Nephron progenitor cell (in vitro differentiated cells): ENCODE measurements at places on chromosomes 4 and X.
A peak's percentile ranks its signal among the peaks of the same experiment; 100 is the strongest.

DNA sequence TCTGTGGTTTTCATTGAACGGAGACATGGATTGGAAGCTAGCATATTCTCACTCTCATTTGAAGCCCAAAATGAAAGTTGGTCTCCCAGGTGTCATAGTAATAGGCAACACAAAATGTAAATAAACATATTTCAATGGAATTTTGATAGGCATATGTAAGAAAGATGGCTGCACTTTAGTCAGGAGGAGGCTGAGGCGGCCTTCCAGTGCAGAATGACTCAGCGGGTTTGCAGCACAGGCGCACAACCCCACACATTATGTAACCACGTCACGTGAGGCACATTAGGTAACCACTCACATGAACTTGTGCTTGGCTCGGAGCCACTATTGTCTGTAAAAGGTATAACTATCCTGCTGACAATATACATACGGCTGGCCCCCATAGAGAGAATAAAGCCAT is 381.7 kb downstream of the GPAT3 start:
- no peak for DNase-seq

DNA sequence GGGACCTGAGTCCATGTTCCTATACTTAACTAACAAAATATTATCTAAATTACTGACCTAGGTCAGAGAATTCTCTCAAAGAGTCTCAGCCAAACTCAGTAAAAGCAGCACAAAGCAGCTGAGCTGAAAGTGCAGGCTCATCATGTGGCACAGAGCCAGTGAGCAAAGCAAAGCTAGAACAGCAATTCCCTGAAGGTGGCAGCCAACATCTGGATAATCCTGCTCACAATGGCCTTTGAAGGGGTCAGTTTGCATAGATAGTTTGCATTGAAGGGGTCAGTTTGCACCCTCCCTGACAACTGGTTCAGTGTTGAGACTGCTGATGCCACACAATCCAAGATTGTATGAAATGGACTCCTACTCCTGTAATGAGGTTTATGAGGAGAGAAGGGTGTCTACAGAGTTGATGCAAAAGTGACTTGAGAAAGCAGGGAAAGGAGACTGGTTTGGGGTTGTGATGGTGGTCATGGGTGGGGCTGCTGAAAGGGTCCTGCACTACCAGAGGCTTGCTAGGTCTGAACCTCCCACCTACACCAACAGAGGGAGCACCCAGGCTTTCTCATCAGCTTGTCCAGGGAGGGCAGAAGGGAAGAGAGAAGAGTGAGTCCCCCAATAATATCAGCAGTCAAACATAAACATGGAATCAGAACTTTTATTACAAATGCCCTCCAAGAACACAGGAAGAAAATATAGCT is 39.7 kb downstream of the TRIM61 start:
- no peak for DNase-seq

DNA sequence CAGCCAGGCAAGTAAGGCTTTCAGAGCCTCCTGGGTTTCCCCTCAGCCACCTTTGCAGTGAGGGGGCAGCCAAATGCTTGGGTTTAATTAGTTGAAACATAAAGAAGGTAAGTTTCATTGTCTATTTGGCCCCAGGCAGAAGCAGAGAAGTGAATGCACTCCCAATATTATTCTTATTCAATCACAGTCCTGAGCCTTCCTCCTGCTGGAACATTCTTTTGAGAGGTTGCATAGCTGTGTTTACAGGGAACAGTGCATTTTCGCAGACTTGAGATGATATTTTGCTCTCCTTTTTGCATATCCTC is 13.9 kb downstream of the SLC2A9 start:
- no peak for DNase-seq

- DNase-seq: no peak
These were observed 104.9 kb upstream of the ARMCX2 start for GRCh38 chrX:101764538-101764937.

DNA sequence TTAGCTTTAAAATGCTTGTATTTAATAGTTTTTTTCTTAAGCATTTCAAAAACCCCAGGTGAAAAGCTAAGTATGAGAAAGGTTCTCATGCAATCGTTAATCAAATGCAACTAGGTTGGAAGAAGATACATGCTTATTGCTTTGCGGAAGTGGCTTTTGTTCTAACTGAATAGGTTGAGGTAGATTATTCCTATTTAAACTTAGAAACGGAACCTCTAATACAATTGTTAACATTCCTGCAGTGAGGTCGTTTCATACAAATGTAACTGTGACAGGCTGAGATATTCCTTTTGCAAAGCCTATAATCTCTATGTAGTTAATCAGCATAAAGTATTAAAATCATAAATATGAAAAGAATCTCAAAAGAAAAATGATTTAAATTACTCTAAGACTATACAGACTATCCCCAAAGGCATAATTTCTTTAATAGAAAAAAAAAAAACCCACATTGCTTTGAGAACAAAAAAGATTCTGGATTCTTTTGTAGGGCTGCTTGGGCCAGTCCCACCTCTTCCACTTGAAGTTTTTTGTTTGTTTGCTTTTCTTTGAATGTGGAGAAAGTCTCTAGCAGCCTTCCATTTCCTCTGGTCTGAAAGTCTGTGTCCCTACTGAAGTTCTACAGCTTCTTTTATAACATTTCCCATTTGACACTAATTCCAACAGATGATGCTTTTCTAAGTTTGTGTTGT is 25.6 kb upstream of the SORBS2 start:
- no peak for DNase-seq

DNA sequence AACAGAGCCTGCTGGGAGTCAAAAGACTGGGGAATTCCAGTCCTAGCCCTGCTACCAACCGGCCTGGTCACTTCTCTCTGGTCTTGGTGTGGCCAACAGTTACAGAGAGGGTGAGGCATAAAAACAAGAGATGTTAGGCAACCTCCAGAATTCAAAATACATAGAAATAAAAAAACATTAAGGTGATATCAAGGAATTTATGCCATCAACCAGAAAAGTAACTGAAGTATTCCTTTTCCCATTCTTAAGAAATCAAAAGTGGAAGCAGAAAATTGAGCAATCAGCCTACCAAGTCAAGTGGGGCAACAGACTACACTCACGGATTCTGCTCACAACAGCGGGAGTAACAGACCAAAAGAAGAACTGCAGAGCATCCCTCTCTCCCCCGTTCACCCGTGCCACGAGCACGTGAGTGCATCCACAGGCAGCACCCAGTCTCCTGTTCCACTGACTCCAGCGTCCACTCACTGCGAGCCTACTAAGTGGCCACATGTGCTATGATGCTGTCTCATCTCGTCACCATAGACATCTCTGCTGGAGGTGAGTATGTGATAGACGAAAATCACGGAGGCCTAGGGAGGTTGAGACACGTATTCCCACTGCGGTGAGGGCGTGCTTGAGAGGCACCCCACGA is 29.3 kb downstream of the AFAP1 start:
- no peak for DNase-seq

- no peak for DNase-seq
These were observed 426.6 kb downstream of the MAPK10 start for GRCh38 chr4:85933291-85933640.

DNA sequence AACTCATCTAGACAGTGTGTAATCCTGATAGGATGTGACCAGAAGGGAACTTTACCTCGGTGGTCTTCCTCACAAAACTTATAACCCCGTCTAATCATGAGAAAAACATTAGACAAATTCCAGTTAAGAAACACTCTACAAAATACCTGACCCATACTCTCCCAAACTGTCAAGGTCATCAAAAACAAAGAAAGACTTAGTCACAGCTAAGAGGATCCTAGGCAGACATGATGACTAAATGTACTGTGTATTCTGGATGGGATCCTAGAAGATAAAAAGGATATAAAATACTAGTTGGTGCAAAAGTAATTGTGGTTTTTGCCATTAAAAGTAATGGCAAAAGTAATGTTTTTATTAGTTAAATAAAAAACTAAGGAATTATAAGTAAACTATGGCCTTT is 81.6 kb downstream of the DTHD1 start:
- DNase-seq: no peak

GRCh38 chr4:108982402-108983185 is 219.7 kb upstream of the ETNPPL start:
- no peak for DNase-seq

- DNase-seq: no peak
These were observed 20.1 kb downstream of the ARHGEF9 start for GRCh38 chrX:63764946-63765345.

DNA sequence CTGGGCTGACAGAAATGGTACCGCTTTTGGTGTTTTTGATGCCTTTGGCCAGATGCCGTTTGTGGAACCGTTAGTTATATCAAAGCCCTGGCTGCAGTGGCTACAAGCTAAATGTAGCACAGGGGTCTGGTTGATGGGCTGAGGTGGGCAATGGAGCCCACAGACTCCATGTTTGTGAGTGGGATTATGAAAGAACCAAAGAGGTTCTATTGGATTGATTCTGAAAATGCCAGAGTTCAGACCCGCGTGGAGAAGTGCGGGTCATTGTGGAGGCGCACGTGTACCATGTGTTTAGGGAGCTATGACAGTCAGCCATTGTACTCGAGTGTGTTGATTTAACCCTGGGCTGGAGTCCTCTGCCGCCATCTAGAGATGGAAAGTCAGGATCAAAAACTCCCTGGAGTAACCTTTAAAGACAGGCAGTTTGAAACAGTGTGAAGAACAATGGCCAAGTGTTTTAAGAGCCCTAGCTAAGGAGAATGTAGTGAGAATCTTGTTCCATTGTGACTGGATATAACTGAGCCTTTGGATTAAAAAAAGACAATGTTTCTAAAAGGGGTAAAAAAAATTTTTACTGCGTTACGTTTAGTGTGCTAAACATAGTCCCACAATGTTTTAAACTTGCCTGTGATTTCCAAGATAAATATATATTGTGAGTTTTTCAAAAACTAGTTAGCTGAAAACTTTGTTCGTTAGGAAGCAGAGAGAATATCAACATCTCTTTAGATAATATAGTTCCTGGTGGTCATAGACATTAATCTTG is 12.7 kb downstream of the ART3 start:
- DNase-seq: peak; percentile 38

DNA sequence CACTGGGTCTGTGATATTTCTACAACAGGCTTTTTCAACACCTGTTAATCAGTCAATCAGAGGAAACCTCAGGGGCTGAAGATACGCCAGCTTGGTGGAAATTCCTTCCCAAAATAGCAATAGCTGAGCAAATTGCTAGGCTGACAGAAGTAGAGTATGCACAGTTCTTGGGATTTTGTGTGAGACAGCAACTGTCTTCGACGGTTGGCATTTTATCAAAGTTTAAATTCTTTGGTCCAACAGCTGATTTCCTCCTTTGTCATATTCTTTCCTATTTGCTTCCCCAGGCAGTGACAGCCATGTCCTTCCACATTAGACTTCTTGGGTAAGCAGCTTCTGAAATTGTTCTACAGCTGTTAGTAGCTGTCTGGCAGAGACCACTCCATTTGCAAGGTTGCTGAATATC is 8.0 kb upstream of the PALLD start:
- DNase-seq: no peak

- no peak for DNase-seq
These were observed 217.5 kb downstream of the BANK1 start for GRCh38 chr4:102007959-102008425.

- no peak for DNase-seq
These were observed 38.0 kb downstream of the APBB2 start for GRCh38 chr4:41176340-41176739.

DNA sequence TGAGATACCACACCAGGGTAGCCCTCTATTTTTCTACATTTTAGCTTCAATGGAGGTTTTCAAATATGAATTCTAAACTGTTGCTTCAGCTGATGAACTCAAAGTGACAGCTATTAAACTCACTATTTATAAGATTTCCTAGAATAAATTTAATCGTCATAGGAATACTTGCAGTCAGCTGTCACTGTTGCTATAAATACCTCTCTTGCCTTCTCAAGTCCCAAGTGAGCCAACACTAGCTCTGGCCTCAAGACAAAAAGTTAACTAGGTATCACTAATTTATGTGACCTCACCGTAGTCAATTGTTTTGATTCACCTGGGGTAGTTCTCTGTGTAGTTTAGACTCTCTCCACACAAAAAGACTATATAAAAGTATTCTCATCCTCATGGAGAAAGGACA is 34.3 kb upstream of the PROM1 start:
- no peak for DNase-seq

DNA sequence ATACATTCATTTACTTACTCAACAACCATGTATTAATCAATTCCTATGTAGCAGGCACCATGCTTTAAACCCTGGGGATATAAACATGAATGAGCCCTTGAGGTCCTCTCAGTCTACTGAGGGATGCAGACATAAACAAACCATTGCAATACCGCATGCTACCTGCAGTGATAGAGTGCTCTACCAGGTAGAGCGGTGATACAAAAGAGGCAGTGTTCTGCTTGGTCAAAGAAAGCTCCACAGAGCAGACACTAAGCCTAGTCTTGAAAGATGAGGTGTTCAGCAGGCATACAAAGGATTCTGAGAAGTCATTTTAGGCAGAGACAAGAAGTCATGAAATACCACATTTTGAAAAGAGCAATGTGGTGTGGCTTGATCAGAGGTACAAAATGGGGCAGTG is 26.9 kb upstream of the AMOT start:
- DNase-seq: no peak

- no peak for DNase-seq
These were observed 59.6 kb upstream of the TAB3 start for GRCh38 chrX:30948626-30949025.

- DNase-seq: no peak
These were observed 12.0 kb downstream of the CYP4V2 start for GRCh38 chr4:186203406-186203805.

GRCh38 chrX:32966821-32967355 is 244.5 kb downstream of the DMD start:
- no peak for DNase-seq

DNA sequence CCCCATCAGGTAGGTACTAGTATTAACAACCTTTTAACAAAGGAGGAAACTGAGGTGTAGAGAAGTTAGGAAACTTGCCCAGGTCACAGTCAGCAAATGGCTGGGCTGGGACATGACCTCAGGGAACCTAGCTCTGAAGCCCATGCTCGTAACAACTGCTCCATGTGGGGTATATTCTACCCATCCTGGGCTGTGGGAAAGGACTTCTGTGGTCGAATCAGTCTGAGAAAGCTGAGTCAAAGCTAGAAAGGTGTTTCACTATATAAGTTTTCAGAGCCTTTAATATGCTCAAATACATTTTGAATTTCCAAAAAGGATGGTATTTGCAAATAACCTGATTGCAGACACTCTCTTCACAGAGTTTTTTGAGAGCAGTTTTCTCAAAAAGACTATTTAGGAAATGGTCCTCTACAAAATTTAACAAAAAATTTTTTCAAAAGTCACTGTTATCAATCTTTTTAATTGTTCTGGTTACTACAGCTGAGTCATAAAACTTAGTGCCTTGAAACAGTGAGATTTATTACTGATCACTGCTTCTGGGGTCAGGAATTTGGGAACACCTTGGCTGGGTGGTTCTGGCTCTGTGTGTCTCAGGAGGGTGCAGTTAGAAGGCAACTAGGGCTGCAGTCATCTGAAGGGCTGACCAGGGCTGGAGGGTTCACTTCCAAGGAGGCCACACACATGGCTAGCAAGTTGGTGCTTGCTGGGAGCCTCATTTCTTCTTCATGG is 53.6 kb downstream of the NSG1 start:
- DNase-seq: no peak

- peak; percentile 64 for DNase-seq
These were observed 64.6 kb downstream of the ANAPC4 start for GRCh38 chr4:25441519-25442117.

- no peak for DNase-seq
These were observed 113.0 kb upstream of the SH3RF1 start for GRCh38 chr4:169383724-169384123.
